ENCODE measurements at places on chromosomes 16 and 17.

DNA sequence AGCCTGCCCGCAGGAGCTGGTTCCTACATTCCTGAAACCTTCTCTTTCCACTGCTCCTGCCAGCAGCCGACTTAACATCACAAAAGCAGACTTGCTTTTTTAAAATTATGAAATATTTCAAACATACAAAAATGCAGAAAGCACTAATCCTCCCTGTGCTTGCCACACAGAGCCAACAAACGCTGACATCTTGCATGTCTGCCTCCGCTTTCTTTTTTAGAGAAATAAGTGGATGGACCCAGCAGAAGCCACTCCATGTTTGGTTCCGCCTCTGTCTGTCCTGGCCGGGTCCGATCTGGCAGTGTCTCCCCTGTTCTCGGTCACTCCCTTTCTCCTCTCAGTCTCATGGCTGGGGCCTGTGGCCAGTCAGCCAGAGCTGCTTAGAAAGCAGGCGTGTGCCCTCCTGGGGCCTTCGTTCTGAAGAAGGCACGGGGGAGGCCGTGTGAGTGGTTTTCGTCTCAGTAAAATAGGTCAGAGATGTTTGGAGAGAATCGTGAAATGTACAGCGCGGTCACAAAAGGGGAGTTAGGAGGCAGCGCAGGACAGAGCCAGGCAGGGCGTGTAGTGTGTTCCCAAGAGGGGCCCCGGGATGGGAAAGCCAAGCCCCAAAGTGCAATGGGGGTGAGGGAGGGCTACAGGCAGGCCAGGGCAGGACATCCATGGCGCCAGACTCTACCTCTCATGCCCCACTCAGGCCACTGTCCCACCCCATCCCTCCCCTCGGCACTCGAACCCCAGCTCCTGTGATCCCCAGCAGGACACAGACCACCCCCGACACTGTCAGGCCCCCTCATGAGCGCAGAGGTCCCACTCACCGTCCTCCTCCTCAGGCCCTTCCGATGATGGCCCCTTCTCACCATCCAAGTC lies 23.2 kb downstream of the MXRA7 start:
- DNase-seq = no peak

DNA sequence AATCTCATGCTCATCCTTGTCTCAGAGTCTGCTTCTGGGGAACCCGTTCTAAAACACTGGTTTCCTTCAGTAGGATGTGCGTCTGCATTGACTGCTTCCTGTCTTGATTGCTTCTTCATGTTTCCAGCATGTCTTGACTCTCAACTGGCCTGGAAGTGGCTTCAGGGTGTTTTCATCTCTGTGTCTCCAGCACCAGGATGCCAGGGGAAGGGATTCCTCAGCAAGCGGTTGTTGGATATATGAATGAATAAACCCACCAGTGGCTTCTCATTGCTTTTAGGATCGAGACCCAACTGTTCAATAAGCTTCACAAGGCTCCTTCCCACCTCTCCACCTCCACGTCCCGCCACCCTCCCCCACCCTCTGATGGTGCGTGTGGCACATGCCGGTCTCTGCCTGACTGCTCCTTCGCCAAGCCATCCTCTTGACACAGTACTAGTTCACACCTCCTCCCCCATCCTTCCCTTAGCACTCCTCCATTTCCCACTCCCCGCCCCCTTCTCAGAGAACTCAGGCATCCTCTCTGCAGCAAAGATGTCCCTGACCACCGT lies 14.1 kb upstream of the TNS4 start:
- no peak for DNase-seq

- DNase-seq = no peak
Observed at GRCh38 chr16:491220-491919, 36.1 kb upstream of the CAPN15 start.

DNA sequence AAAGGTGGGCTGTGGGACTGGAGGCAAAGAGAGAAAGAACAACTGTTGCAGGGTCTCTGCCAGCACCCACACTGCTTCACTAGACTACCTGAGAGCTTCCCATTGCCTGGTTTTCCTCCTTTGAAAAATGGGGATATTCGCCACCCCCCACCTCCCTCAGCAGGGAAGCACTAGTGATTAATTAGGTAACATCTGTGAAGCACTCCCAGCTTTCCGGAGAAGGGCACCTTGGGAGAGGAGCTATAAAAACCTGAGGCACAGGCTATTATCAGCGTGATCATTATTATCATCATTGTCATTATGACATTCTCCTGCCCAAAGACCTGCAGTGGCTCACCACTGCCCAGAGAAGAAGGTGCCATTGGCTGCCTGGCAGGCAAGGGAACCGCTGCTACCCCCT lies 83.5 kb downstream of the XYLT1 start:
- DNase-seq = no peak

GRCh38 chr17:10032118-10032852 lies 127.2 kb upstream of the RCVRN start:
- DNase-seq = no peak

DNA sequence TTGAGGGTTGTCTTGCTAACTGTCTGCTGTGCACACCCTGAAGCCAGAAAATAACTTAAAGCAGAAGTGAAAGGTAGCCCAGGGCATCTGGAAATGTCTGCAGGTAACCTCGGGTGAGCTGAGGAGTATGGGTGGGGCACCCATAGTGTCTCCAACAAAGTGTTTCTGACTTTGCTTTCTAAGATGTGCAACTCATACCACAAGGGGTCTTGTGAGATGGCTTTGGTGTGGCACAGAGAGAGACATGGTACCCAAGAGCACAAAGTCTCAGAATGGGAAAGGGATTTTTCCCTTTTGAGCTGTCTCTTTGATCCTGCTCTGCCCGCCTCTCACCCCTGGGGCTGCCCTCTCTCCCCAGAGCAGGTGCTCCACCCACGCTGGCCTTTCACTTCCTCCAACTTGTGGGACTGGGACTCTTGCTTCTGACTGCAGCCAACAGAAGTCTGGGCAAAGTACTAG lies 6.9 kb downstream of the CHD9 start:
- DNase-seq = no peak

- no peak for DNase-seq
Observed at GRCh38 chr16:56688762-56689161, 6.5 kb downstream of the MT1X start.

DNA sequence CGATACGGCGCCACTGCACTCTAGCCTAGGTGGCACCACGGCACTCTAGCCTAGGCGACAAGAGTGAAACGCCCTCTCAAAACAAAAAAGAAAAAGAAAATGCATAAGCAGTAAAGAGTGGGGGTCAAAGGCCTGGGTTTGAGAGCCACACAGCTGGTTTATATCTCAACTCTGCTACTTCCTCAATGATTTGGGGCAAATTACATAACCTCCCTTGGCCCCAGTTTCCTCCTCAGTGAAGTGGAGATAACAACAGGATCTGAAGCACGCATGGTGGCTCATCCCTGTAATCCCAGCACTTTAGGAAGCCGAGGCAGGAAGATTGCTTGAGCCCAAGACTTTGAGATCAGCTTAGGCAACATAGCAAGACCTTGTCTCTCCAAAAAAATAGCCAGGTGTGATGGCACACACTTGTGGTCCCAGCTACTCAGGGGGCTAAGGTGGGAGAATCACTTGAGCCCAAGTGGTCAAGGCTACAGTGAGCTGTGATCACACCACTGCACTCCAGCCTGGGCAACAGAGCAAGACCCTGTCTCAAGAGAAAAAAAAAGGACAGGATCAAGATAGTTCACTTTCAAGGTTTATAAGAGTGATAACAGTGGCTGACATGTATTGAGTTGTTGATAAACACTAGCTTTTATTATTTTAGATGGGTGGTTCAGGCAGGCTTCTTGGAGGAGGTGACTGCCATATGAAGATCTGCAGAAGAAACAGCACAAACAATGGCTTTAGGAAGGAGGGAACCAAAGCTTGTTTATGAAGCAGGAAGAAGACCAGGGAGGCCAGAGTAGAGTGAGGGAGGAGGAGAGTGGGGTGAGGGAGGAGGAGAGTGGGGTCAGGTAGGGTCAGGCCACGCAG lies 8.5 kb upstream of the COG1 start:
- no peak for DNase-seq

- no peak for DNase-seq
Observed at GRCh38 chr16:64696866-64697265, 425.0 kb downstream of the CDH11 start.

DNA sequence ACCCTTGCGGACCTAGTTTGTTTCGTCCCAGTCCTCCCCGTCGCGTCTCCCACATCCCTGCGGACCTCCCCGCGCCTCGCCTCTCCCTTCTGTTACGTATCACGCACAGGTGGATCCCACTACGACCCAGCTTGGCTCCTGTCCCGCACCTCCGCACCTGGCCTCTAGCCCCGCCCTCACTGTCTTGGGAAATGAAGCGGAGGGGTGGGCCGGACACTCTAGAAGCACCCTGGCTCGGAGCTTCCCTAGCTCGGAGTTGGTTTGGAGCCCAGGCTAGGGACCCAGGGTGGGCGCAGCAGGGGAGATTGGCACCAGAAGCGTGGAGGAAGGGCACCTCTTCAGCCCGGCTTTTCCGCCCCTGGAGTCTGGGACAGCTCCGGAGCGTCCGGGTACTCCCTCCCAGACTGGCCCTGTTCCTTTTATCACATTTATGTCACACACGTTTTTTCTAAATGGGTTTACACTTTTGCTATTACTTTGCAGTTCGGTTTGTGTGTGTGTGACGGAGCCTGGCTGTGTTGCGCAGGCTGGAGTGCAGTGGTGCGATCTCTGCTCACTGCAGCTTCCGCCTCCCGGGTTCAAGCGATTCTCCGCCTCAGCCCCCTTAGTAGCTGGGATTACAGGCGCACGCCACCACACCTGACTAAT lies 1.4 kb upstream of the CEMP1 start:
- DNase-seq = no peak

DNA sequence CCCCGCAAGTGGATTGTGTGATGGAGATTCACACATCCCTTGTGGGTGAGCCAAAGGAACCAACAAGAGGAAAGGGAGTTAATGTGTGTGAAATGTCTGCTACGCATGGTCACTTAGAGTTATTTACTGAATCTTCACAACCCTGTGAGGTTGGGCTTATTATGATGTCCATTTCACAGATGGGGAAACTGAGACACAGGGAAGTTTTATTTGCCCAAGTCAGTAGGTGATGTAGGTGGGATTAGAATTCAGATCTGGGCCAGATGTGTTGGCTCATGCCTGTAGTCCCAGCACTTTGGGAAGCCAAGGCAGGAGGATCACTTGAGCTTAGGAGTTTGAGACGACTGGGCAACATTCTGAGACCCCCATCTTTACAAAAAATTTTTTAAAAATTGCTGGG lies 11.6 kb upstream of the DLX4 start:
- DNase-seq = no peak

- DNase-seq = no peak
Observed at GRCh38 chr17:30273373-30273772, 18.4 kb downstream of the BLMH start.

DNA sequence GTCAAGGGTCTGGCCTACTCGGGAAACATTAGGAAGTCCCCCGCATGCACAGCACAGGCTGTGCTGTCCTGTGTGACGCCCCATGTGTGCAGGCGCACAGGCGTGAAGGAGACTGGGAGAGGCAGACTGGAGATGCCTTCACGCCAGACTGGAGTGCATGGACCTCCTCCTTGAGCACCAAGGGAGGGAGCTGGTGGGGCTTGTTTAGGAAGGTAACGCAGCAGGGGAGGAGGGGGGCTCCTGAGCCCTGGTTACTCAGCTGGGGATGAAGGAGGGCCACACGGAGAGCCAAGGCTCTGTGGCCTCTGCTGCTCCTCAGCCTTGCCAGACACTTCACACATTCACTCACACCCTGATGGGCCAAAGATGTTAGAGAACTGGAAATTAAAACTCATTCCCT lies 7.7 kb downstream of the HSDL1 start:
- no peak for DNase-seq

GRCh38 chr16:30637944-30638343 lies 12.8 kb upstream of the PRR14 start:
- no peak for DNase-seq

DNA sequence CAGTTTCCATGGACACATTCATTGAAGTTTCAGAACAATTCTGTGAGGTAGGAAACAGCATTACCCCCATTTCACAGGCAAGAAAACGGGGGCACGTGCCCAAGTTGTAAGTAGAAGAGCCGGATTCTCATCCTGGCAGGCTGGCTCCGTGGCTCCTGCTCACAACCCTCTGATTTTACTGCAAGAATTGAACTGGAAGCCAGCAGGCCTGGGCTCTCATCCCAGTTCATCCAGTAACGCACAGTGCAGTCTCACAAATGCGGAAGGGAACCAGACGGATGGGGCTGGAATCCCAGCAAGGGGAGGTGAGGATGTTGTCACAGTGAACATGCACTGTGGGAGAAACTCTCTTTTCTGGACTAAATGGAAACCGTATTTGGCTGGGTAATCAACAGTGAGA lies 40.7 kb upstream of the DOC2B start:
- DNase-seq = no peak

GRCh38 chr17:57256708-57257112 lies 387 bp downstream of the MSI2 start:
- DNase-seq = no peak

DNA sequence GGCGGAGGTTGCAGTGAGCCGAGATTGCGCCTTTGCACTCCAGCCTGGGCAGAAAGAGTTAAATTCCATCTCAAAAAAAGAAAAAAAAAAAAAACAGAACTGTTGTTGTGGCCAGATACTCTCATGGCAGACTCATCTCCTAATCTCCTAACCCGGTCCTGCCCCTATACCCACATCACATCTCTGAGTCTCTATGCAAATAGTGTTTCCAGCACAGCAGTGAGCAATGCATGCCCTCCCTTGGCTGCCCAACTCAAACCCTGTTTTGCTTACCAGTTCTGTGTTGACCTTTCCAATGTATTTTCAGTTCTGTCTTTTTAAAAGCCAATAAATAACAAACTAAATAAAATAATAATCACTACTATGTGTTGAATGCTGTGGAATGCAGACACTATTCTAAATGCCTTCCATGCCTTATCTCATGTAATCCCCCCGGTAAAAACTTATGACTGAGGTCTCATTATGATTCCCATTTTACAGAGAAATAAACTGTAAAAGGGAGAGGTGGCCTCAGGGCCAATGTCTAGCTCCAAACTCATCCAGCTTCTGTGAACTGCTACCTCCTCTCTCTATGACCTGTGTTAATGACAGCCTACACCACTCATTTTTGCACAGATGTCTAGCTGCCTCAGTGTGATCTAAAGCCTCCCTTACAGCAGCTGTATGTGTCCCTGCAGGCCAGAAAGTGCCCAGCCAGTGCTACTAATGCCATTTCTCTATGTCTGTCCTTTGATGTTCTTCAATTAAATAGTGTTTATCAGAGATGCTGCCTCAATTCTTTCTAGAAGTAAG lies 289.8 kb downstream of the HS3ST3B1 start:
- no peak for DNase-seq

- DNase-seq = no peak
Observed at GRCh38 chr16:11946433-11946832, 4.6 kb upstream of the NPIPB2 start.

- no peak for DNase-seq
Observed at GRCh38 chr17:78271419-78272170, 40.2 kb downstream of the TMEM235 start.

All from occipital lobe (tissue), 3 donors.